ENCODE measurements at places on chromosomes 1 and 21.

- DNase-seq: no peak
Observed at GRCh38 chr1:169509354-169509753, 23.6 kb upstream of the SLC19A2 start.

- no peak for DNase-seq
Observed at GRCh38 chr1:115408533-115408932, 70.5 kb upstream of the NGF start.

DNA sequence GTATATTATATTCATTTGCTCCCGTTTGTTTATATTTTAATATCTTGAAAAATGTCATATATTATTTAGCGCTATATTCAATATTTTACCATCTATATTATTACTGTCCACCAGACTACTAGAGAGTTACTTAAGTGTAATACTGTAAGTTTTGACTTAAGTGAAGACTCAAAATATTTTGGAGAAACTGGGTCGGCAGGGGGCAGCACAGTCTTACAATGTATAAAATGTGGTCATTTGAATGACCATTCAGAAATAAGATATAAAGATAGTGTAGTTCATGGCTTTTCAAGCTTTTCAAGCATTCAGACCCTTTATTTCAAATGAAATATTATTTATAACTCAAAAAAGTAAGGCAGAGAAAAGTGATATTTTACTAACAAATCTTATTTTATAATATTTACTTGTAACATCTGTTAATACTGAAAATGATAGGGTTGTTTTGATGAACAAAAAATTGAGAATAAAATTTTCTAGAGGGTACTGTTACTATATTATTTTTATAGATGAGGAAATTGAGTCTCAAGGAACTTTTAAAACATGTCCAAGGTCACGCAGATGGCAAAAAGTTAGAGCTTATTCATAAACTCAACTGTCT, 89.0 kb upstream of the SERTAD4 start:
- no peak for DNase-seq

DNA sequence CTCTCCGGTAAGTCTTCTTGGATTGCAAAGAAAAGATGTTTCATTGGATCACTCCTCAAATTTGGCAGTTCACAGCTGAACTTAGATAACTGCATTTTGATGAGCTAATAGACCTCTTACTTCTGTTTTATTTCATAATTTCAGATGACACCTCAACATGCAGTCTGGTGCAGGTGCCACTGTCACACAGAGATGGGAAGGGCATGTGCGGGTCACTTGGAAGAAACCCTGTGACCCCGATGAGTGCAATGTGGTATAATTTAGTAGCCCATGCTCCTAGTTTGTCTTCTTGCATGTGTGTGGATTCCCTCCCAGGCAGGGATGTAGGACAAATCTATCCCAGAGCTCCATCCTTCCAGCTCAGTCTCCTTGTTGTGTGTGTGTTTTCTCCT, 481 bp upstream of the SLAMF1 start:
- no peak for DNase-seq

DNA sequence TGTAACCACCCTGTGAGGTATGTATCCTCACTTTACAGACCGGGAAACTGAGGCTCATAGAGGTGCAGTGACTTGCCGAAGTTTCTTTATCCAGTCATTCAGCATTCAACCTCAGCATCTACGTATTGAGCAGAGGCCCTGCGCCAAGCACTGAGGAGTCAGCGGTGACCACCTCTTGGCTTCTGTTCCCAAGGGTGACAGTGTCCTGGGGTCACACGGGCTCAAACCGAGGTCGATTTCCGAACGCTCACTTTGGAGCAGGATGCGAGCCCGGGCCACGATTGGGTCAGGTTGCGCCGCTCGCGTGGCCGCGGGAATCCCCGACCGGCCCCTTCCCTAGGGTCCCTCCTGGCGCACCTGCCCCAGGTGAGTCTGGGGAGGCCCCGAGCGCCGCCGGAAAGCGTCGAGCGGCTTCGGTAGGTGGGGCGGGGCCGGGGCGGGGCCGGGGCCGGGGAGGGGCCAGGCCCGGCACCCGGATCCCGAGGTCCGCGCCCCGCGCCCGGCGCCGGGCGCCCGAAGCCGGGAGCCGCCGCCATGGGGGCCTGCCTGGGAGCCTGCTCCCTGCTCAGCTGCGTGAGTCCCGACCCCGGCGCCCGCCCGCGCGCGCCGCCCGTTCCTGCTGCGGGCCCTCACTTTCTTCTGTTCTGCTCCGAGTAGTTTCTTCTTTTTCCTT, at the start of gene SERINC2:
Gene SERINC2, plus strand, starts transcription at position 482 of the 673 bp plus-strand sequence. Its CDS starts 53 bp downstream, at position 535.
- DNase-seq: no peak

DNA sequence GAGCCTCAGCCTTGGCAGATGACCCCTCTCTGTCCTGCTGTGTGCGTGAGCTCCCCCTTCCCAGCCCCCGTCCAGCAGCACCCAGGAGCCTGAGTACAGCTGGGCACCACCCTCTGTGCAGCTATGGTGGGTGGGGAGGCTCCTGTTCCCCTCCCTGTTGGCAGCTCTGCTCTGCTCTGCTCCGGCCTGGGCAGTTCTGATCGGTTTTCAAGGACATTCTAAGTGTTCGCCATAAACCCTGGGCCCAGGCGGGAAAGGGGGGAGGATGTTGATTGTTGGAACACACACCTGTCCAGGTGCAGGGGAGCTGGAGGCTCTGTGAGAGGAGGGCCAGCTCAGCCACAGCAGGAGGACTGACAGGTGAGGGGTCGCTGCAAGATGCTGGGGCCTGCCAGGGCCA, at the start of gene CLCNKB:
Gene CLCNKB, plus strand, starts transcription at position 262 of the 400 bp plus-strand sequence. CDS start 711 bp downstream, outside the sequence.
- no peak for DNase-seq

DNA sequence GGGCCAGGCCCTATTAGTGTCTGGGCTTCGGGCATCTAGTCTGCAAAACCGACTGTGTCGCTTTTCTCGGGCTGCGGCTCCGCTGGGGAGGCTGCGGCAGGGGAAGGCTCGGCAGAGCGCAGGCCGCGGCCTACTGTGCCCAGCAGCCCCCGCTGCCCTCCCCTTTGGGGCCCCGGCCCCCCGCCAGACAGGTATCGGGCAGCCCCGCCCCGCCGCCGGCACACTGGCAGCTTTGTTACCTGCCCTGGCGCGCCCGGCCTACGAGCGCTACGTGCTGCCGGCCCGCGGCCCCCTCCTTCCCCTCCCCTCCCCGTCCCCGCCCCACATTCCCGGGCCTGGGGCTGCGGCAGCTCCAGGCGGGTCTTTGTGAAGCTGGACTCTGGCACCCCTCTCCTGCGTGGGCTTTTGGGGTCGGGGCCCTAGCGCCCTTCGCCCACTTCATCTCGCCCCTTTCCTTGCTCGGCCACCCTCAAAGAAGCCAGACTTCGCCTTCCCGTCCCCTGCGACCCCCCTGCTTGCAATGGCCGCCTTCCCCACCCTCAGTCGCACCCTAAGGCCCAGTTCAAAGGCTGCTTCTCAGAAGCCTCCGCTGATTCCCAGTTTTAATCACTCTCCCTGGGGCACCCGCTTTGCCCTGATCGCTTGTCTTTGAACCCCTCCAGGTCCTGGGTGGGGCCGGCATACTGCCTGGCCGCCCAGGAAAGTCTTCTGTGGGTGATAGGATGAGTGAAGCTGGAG, 48.9 kb upstream of the SLC2A1 start:
- DNase-seq: no peak

- DNase-seq: no peak
Observed at GRCh38 chr1:67339623-67340343, 32.1 kb downstream of the IL12RB2 start.

GRCh38 chr1:117645343-117645742, 39.5 kb downstream of the TENT5C start:
- no peak for DNase-seq

GRCh38 chr1:65165269-65165993, 17.4 kb downstream of the AK4 start:
- no peak for DNase-seq
